ENCODE measurements at places on chromosomes 7 and 10.

- no peak overlapping the region for H3K27ac ChIP-seq
- H3K27me3 ChIP-seq: no peaks in the 10 kb centered on the region
- no peaks in the 10 kb centered on the region for H3K4me1 ChIP-seq
Measured at GRCh38 chr10:21318540-21319167, 206.8 kb downstream of the SKIDA1 start.

GRCh38 chr10:42952349-42952748, 124.5 kb upstream of the RET start:
- H3K4me3 ChIP-seq: no peak overlapping the region
- DNase-seq: peak; percentile 32
- no peaks in the 10 kb centered on the region for H3K27me3 ChIP-seq
- H3K4me1 ChIP-seq: peaks cover 8% of the 10 kb centered on the region

GRCh38 chr7:33904681-33905388, 504 bp upstream of the BMPER start:
- H3K27me3 ChIP-seq: peaks cover 8% of the 10 kb centered on the region
- DNase-seq: peak; percentile 35
- peak overlapping the region; percentile 57 for H3K4me3 ChIP-seq
- H3K4me1 ChIP-seq: peaks cover 15% of the 10 kb centered on the region

- H3K27ac ChIP-seq: no peak overlapping the region
- no peak for DNase-seq
- no peaks in the 10 kb centered on the region for H3K36me3 ChIP-seq
- no peaks in the 10 kb centered on the region for H3K4me1 ChIP-seq
Measured at GRCh38 chr7:84193747-84194146, 842 bp downstream of the SEMA3A start.

GRCh38 chr10:84232376-84232775, 7.0 kb upstream of the LRIT2 start:
- H3K4me1 ChIP-seq: no peaks in the 10 kb centered on the region
- no peak overlapping the region for H3K27ac ChIP-seq
- no peak for DNase-seq
- peaks cover 2% of the 10 kb centered on the region for H3K27me3 ChIP-seq
- H3K36me3 ChIP-seq: no peaks in the 10 kb centered on the region

DNA sequence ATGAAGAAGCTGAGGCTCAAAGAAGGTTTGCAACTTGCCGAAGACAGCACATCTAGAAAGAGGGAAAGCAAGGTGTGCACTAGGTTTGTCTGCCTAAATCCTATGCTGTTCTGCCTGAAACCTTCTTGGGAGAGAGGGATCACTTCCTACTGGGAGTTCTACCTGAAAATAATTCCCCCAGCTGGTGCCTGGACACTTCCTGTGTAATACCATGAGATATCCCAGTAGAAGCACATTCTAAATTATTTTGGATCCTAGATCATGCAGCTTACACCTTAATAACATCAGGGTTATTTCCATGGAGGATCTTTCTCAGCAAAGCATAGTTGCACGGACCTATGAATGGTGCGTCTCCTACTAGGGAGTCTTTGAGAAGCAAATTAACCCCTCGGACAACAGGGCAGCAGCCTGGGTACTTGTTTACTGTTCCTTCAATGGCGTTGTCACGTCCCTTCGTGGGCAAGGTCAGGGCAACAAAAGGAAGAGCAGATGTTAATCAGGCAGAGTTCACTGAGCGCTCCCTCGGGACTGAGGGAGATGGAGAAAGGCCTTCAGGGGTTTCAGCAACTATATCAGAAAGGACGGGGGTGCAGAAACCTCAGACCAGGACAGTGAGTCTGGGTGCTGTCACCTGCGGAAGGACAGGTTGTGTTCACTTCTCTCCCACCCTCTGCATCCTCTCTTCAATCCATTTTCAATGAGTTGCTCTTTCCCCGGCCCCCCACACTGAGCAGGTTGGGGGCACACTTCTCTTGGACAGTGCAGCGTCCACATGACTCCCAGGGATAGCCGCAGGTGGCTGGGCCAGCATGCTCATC, 44.0 kb downstream of the OAT start:
- H3K4me1 ChIP-seq: no peaks in the 10 kb centered on the region
- H3K27ac ChIP-seq: no peak overlapping the region
- no peaks in the 10 kb centered on the region for H3K27me3 ChIP-seq
- no peaks in the 10 kb centered on the region for H3K36me3 ChIP-seq
- H3K4me3 ChIP-seq: no peak overlapping the region
- no peak for DNase-seq

- no peaks in the 10 kb centered on the region for H3K36me3 ChIP-seq
- no peak overlapping the region for H3K27ac ChIP-seq
Measured at GRCh38 chr10:111936143-111936542, 247.4 kb downstream of the GPAM start.

DNA sequence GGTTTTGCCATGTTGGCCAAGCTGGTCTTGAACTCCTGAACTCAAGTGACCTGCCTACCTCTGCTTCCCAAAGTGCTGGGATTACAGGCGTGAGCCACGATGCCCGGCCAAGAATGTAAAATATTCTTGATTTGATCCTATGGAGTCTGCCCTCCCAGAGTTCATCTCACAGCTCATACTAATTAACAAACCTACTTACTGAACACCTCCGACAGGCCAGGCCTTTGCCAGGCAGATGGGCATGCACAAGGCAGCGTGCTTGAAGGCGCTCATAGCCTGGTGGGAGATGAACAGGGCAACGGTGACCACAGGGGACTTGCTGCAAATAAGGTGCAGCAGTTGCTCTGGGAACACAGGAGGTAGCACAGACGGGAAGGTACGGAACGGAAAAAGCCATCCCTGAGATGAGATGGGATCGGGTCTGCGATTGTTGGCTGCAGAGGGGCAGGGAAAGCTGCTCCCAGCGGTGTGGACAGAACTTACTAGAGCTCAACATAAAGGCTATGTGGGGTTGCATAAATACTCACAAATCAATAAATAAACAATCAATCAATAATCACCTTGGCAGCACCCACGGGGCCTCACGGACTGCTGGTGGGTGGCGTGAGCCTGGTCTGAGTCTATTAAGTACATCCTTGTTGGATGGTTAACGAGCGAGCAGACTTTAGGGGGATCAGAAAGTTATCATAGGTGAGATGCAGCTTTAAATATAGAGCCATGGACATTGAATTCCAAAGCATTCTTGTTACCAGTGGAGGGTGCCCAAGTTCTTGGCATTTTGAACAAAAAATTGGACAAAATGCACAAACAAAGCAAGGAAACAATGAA, 4.7 kb downstream of the ACBD7 start:
- H3K4me1 ChIP-seq: peaks cover 9% of the 10 kb centered on the region
- no peak overlapping the region for H3K27ac ChIP-seq
- H3K27me3 ChIP-seq: no peaks in the 10 kb centered on the region
- DNase-seq: no peak

GRCh38 chr10:28130267-28130666, 131.4 kb upstream of the ODAD2 start:
- no peak overlapping the region for H3K27ac ChIP-seq
- H3K4me1 ChIP-seq: no peaks in the 10 kb centered on the region
- DNase-seq: no peak
- H3K27me3 ChIP-seq: no peaks in the 10 kb centered on the region

DNA sequence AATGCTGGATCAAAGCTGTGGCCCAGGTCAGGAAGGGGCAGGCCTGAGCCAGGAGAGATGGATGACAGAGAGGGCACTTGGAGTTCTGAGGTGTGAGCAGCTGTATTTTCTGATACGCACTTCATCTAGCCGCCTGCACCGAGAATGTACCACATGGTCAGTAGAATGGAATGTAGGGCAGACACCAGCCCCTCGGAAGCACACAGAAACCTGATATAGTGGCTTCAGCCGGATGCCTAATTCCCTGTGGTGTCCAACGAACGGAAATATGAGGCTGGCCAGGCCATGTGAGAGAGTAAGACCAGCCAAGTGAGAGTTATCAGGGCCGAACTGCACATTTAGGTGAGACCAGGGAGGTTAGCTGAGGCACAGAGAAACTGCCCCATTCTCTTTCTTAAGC, 46.7 kb upstream of the PLCE1 start:
- H3K27ac ChIP-seq: no peak overlapping the region
- H3K27me3 ChIP-seq: no peaks in the 10 kb centered on the region
- H3K36me3 ChIP-seq: no peaks in the 10 kb centered on the region
- no peak overlapping the region for H3K4me3 ChIP-seq
- H3K4me1 ChIP-seq: no peaks in the 10 kb centered on the region
- no peak for DNase-seq

- H3K4me3 ChIP-seq: no peak overlapping the region
- no peaks in the 10 kb centered on the region for H3K27me3 ChIP-seq
- H3K36me3 ChIP-seq: no peaks in the 10 kb centered on the region
- H3K27ac ChIP-seq: no peak overlapping the region
Measured at GRCh38 chr10:32790483-32790882, 167.5 kb downstream of the ITGB1 start.

DNA sequence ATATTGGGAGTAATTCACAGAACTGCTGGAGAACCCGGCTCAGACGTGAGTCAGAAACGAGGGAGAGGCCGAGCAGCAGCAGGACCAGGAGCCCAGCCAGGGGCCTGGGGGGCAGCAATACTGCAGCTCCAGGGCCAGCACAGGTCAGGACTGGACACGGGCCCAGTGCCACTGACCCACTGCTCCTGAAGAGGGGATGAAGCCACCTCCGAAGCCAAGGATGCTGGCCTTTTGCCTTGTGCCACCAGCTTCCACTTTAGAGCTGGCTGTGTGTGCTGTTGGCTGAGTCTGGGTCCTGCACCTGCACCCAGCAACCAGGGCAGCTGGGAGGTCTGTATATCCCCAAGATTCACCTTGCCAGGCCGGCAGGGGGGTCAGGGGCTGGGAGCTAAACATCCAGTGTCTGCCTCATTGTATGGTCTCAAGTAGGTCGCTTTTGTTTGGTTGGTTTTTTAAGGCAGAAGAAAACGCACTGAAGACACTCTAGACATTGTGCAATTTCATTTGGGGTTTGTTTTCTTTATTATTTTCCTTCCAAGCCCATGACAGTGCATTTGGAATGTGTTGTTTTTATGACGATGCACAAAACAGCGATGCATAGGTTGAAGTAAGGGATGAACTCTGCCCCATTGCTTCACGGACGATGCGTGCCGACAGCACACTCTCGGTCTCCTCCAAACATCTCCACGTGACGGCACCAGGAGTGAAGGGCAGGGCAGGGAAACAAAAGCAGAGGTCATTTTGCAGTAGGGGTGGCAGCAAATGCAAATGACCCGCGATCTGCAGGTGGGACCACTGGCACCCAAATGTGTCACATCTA, 27.7 kb upstream of the INSIG1 start:
- H3K27me3 ChIP-seq: no peaks in the 10 kb centered on the region
- peak; percentile 40 for DNase-seq
- no peaks in the 10 kb centered on the region for H3K36me3 ChIP-seq

GRCh38 chr10:108069096-108069495, 904.6 kb upstream of the SORCS1 start:
- H3K36me3 ChIP-seq: no peaks in the 10 kb centered on the region
- H3K4me3 ChIP-seq: no peak overlapping the region
- H3K27me3 ChIP-seq: no peaks in the 10 kb centered on the region
- DNase-seq: no peak
- H3K4me1 ChIP-seq: no peaks in the 10 kb centered on the region
- no peak overlapping the region for H3K27ac ChIP-seq

GRCh38 chr7:117047496-117047895, 94.2 kb downstream of the ST7 start:
- no peak overlapping the region for H3K4me3 ChIP-seq
- peak overlapping the region; percentile 52 for H3K27ac ChIP-seq
- H3K36me3 ChIP-seq: no peaks in the 10 kb centered on the region
- no peaks in the 10 kb centered on the region for H3K27me3 ChIP-seq

DNA sequence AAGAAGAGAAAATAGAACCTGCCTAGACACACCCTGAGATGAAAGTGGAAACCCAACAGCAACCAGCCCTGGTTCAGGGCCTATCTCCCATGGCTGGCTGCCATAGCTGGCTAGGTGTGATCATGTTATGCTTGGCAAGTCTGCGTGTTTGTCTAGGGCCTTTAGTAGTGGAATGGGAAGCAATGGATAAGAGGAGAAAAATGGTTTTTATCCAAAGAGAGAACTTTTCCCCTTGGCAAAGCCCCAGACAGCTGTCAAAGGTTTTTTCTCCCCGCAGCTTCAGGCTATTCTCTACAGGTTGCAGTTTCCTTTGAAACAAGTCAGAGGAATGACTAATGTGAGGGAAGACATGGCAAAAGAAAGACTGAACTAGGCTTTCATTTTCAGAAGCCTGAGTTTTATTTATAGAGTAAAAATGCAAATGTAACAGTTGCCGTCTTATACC, 161.5 kb downstream of the SEMA3D start:
- H3K27me3 ChIP-seq: no peaks in the 10 kb centered on the region
- H3K4me3 ChIP-seq: no peak overlapping the region
- H3K36me3 ChIP-seq: no peaks in the 10 kb centered on the region
- H3K4me1 ChIP-seq: no peaks in the 10 kb centered on the region
- no peak for DNase-seq

GRCh38 chr7:108239501-108240225, 109.5 kb upstream of the LAMB4 start:
- no peak for DNase-seq
- no peak overlapping the region for H3K4me3 ChIP-seq
- no peaks in the 10 kb centered on the region for H3K36me3 ChIP-seq

DNA sequence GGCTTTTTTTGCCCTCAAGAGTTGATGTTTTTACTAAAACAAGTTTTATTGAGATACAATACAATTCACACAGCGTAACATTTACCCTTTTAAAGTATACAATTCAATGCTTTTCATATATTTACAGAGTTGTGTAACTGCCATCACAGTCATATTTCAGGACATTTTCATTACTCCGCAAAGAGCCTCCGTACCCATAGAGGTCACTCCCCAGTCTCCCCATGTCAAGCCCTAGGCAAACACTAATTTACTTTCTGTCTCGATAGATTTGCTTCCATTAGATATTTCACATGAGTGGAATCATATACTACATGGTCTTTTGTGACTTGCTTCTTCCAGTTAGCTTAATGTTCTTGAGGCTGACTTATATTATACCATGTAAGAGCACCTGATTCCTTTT, 183.8 kb downstream of the PRKCQ start:
- H3K4me1 ChIP-seq: peaks cover 2% of the 10 kb centered on the region
- no peak overlapping the region for H3K4me3 ChIP-seq

DNA sequence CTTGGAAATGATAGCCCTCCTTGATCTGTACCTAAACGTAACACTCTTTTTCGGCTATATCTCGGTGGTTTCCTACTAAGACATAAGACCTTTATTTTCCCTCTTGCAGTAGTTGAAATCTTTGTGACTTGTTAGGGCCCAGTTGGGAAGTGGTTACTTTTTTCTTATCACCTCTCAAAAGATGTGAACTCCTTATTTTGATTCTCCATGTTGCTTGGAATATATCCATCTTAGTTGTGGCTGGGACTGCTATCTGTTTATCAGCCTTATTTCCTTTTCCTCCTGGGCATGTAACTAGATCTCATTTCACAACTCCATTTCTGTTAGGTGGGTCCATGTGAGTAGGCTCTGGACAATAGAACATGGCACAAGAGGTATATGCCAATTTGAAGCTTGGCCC, 4.1 kb upstream of the CPED1 start:
- no peaks in the 10 kb centered on the region for H3K27me3 ChIP-seq
- no peak overlapping the region for H3K27ac ChIP-seq
- H3K4me1 ChIP-seq: no peaks in the 10 kb centered on the region
- no peaks in the 10 kb centered on the region for H3K36me3 ChIP-seq
- no peak overlapping the region for H3K4me3 ChIP-seq

- no peaks in the 10 kb centered on the region for H3K4me1 ChIP-seq
- H3K27me3 ChIP-seq: no peaks in the 10 kb centered on the region
- H3K36me3 ChIP-seq: no peaks in the 10 kb centered on the region
- H3K27ac ChIP-seq: no peak overlapping the region
Measured at GRCh38 chr10:65898055-65898454, 1027.8 kb upstream of the LRRTM3 start.

Data from liver (tissue), 10 donors.